ENCODE measurements at places on chromosomes 6 and 20.
A peak's percentile ranks its signal among the peaks of the same experiment; 100 is the strongest.

- DNase-seq, result no peak
These were observed 58.0 kb upstream of the TFB1M start for GRCh38 chr6:155372256-155372655.

DNA sequence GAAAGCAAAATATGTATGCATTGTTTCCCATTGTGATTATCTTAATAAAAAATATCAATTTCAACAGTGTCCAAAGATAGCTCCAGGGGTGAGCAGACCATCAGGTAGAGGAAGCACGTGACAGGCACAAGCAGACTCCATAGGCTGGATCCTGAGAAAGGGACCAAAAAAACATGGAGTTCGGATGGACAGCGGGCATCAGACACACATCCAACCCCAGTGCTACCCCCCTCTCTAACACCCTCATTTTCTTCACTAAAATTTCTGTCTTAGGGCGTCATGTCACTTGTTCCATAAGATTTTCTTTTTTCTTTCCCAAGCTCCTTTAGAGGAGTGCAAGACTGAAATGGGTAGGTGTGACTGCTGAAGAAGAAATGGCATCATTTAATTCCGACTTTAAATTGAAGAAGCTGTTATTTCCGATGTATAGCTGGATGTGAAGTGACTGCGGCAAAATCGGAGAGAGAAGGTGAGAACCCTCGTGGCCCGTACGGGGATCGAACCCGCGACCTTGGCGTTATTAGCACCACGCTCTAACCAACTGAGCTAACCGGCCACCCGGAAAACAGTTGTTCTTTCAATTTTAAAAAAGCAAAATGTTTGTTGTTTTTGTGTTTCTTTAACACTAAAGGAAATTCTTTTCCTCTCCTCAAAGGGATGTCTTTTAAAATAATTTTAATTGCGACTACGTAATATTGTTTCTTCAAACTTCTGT, 10.3 kb upstream of the PRSS16 start:
- DNase-seq, result no peak

GRCh38 chr6:26183237-26183580, 96.0 kb downstream of the HFE start:
- DNase-seq, result no peak

DNA sequence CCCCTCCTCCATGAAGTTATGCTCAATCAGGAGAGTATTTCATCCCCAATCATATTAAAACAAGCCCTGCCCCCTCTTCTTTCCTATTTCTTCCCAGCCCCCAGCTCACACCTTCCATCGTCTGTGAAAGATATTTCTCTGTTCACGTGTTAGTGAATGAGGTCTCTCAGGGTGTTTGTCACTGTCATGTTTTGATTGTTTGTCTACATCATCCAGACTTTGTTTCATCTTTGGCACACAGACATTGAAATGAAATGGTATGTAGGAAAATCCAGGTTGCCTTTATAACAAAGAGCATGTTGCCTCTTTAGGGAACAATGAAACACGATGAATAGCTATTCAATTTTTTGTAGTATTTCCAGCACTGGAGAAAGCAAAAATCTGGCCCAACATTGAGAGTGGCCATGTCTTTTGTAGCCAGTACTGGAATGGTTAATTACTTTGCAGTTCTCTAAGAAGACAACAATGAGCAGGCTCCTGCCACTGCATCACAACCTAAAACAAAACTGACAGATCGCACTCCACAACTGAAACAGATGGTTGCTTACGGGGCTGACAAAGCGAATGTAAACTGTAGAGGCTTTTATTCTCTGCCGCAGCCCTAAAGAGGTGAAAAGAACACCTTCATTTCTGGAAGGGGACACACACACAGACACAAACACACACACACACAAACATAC, 543.6 kb upstream of the CITED2 start:
- DNase-seq, result no peak

DNA sequence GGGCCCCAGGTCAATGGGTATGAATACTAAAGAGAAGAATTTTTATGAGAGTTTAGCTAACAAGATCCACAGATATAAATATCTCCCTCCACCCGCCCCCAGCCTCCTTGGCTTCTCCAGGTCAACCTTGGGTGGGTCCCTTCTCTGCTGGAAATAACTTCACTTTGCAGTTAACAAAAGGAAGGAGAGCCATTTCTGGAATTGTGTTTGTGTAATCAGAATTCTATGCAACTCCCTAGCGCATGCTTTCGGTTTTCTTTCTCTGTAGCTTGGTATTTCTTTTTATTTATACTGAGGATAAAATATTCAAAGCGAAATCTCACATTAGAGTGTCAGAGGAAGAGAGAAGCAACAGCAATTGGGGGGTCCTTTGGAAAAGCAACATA, 27.1 kb downstream of the RIPOR2 start:
- no peak for DNase-seq

- no peak for DNase-seq
These were observed 2.4 kb downstream of the CTCFL start for GRCh38 chr20:57522380-57523140.

DNA sequence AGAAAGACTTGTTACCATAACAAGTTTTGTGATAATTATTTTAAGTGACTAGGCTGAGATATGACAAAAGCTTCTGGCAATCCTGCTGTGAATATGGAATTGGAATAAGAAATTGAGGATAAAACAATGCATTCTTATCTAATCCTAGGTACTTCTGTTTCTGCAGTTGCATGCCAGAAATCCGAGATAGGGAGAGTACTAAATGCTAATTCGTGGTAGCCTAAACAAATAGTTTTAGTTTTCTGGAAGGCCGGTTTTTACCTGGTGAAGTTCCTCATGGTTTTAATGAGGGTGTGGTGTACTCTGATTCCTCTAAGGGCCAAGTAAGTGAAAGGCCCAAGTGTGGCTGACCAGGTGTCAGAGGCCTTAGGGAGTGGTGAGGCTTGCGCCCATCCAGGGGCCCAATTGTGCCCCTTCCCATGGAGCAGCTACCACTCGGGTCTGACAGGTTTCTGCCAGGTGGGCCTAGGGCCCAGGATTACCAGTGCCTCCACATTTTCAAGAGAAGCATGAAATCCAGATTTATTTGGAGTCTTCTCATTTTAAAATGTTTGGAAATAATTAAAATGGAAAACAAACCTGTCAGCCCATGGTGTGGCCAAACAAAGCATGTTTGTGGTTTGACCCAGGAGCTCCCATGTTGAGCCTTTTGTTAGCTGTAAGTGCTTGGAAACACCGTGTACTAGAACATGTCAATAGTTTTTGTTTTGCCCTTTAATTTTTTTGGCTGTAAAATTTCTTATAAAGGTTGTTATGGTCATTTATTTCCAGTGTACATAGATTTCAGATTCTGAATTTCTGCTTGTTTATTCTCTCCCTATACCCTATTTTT, 6.6 kb downstream of the PLCB4 start:
- DNase-seq, result peak; percentile 22

GRCh38 chr6:45422503-45423110, 44.9 kb upstream of the SUPT3H start:
- no peak for DNase-seq

GRCh38 chr6:78513856-78514255, 353.5 kb upstream of the IRAK1BP1 start:
- DNase-seq, result no peak

GRCh38 chr6:124200661-124201060, 397.0 kb downstream of the NKAIN2 start:
- DNase-seq, result no peak

GRCh38 chr6:89944826-89945407, 50.6 kb downstream of the GJA10 start:
- DNase-seq, result no peak

GRCh38 chr20:23686046-23686750, 2.6 kb downstream of the CST4 start:
- DNase-seq, result no peak

- no peak for DNase-seq
These were observed 6.5 kb upstream of the KIAA1586 start for GRCh38 chr6:57040011-57040410.

DNA sequence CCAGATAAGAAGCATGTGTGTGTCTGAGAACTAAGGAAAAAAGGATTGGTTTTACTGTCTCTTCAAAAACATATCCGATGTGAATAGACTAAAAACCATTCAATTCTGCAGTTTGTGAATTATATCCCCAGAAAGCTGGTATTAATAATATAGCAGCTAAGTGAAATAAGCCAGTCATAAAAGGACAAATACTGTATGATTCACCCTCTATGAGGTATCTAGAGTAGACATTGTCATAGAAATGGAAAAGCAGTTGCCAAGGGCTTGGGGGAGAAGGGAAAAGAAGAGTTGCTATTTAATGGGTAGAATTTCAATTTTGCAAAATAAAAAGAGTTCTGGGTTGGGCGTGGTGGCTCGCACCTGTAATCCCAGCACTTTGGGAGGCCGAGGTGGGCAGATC, 137.5 kb downstream of the ATXN1 start:
- DNase-seq, result no peak

DNA sequence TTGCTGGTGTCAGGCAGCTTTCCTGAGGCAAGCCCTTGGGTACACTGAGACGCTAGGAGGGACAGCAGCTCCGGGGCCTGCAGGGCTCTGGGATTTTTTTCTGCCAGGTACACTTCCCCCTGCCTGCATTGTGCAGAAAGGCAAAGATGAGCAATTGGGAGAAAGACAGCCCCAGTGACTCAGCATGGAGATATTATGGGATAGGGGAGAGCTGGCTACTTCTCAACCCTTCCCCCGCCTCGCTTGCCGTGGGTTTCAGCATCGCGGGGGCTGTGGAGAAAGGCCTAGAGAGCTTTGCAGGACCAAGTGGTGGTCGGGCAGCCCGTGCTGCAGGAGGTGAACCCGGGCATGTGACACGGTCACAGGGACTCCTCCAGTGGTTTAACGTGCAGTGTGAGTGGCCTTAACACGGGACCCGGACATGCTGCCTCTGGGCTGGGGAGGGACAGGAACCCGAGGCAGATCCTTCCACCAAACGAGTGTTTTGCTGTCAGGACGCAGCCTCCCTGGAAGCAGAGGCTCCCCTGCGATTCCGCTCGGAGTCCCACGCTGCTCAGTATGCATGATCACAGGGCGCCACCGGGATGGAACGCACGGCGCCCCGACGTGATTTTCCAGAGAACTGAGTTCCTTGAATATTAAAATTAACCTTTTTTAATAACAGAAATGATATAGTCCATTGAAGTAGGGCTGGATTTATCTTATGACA, 139.9 kb downstream of the CDH4 start:
- no peak for DNase-seq

DNA sequence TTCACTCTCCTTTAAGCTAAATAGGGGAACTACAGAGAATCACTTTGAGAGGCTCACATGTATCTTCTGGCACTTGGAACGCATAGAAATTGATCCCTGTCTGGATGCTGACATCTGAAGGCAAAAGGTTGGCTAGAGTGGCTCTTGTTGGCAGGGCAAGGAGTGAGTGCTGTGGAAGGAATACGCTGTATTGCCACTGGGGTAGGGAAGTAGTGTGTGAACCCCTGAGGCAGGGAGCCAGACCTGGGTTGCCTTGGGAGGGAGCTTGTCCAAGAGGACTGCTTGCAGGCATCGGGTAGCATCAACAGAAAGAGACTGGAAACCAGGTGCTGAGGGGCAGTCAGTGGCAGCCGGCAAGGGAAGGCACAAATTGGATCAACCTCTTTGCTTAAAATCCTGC, 8.9 kb upstream of the MMS22L start:
- no peak for DNase-seq

- DNase-seq, result no peak
These were observed 83.6 kb downstream of the SCAND1 start for GRCh38 chr20:35870541-35871258.

GRCh38 chr6:24932832-24933231, 2.9 kb downstream of the RIPOR2 start:
- no peak for DNase-seq

GRCh38 chr20:3687655-3688054, 5.8 kb upstream of the ADAM33 start:
- DNase-seq, result no peak

GRCh38 chr20:10077081-10077471, 42.3 kb downstream of the ANKEF1 start:
- no peak for DNase-seq

GRCh38 chr6:56243518-56244070, 3.8 kb downstream of the COL21A1 start:
- no peak for DNase-seq

DNA sequence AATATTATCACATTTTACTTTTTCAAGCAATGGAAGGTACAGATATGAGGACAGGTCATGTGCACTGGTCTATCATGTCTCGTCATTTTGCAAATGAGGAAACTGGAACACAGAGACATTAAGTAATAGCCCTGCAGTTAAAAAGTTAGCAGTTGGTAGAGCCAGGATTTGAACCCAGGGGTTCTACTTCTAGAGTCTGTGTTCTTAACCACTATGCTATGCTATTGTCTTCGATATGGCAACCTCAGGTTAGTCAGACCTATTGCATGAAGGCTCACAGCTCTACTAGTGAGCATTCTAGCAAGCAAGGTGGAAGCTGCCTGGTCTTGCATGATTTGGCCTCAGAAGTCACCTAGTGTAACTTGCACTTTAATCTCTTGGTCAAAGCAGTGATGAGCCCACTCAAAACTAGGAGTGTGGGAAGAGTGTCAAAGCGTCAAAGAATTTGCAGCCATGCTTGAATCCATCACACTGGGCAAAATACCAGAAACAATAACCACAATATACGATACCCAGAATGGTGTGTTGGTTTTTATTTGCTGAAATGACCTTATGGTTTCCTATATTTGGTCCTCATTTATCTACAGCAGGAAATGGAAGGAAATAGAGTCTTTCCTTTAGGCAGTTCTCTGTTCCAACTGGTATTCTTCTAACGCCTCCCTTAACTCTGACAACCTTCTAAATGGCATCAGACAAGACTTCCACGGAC, 20.4 kb upstream of the BMP2 start:
- no peak for DNase-seq

GRCh38 chr6:139219746-139220145, 72.1 kb downstream of the TXLNB start:
- no peak for DNase-seq

DNA sequence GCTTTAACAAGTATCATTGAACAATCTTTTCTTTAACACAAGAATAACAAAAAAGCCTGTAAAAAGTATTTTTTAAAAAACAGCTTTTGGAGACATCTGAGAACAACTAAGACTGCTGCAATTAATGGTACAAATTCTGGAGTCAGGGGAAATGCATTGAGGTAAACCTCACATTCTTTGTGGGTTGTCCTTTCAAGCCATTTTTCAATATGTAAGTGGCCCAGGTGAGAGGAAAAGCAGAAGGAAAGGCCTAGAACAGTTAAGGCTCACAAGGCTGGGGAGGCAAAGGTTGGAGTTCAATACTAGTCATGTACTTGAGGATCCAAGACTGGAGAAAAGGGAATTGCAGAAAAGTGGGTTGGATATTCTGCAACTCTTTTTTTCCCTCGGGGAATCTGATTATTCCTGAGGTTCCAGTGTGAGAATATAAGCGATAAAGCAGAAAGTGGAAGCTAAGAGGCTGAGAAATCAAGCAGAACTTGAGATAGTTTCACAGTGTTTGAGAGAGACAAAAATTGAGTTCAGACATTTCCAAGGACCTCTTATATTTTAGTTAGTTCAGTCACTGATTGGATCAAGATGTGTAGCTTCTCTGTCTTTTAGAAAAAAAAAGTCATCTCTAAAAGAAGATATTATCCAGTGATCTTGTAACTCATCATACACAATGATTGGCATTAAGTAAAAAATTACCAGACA, 25.0 kb upstream of the TXLNB start:
- no peak for DNase-seq
